ENCODE measurements at places on chromosomes 5 and 9. TPM values are rescaled to one million over a fixed set of nuclear protein-coding genes. Genes with fewer than 3 reads are reported as not detected.
A peak's percentile ranks its signal among the peaks of the same experiment; 100 is the strongest.

Gene EMB
- total RNA-seq, result 166 TPM

Gene NEUROG1
- total RNA-seq, result not detected

Gene FLT4
- not detected for total RNA-seq

DNA sequence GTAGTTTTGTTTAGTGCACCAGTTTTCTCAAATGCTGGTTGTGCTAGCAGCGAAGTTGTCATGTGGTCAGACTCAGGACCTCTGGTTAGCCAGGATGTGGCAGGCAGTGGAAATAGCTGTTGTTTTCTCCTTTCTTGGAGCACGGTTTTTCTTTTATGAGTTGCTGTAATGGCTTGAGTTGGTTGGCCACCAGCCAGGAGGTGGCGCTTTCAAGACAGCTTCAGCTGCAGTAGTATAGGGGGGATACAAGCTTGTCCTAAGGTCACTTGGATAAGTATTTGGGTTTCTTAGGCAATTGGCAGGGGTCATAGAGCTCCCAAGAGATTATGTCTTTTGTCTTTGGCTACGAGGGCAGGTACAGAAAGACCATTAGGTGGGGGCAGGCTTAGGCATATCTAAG is 274.2 kb upstream of the TARS1 start:
- peak; percentile 55 for DNase-seq

Gene PCDHGB7
- 10.4 TPM for total RNA-seq

Gene UBAP1
- total RNA-seq, result 22.6 TPM

GRCh38 chr9:114259798-114260523 is 62.9 kb upstream of the ORM1 start:
- no peak for DNase-seq

DNA sequence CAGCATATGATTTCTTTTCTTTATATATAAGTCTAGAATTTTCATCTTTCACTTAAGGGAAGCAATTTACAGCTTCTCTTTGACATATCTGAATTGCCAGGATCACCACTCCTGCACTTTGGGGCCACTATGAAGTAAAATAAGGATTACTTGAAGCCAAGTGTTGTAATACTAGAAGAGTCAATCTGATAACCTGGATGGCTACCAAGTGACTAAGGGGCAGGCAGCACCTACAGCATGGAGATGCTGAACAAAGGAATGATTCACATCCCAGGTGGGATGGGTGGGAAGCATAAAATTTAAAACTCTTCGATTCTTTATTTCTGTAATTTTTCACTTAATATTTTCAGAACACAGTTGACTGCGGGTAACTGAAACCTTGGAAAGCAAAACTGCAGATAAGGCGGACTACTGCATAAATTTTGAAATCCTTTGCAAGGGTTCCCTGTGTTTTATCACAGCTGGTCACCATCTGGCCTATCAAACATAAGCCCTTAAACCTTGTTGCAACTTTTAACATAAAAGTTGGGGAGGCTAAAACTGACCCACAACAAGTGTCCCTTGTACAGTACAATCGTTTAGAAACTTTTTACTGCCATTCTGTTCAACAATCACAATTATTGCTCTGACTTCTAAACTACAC is 31.2 kb downstream of the NR3C1 start:
- DNase-seq, result no peak

DNA sequence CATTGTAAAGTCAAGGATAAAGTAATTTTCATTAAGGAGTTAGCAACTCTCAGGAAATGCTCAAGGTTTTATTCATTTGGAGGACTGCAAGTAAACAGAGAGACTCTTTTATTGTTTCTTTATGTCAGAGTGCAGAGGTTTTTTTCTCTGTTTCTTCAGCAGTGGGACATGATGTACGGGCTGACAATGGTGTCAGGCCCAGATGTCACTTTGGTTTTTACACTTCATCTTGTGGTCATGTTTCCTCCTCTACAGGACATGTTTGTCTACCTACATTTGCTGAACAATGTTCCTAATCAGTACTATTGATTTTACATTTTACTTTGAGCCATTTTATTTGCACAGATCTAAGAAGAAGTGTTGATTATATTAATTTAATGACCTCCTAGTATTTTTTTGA is 72.8 kb upstream of the PARP8 start:
- no peak for DNase-seq

DNA sequence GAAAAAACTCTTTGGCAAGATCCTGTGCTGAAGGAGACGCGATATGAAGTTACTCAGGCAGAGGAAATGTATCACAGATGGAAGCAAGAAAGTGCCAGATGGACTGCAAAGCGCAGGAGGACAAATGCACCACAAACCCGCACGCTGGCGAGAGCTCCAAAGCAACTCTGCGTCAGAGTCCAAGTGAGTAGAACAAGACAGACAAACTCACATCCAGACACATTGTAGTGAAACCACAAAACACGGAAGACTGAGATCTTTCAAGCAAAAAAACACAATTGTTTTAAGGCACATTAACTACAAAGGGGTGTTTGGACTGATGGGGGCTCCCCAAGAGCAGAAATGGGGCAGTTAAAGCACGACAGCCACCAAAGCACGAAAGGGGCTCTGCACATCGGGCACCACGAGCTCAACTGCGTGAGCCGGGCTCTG is 39.2 kb upstream of the NKD2 start:
- DNase-seq, result no peak

Gene LIFR
- not detected for total RNA-seq

Gene LCN15
- not detected for total RNA-seq

GRCh38 chr9:117411547-117411946 is 3.3 kb downstream of the ASTN2 start:
- DNase-seq, result peak; percentile 79

DNA sequence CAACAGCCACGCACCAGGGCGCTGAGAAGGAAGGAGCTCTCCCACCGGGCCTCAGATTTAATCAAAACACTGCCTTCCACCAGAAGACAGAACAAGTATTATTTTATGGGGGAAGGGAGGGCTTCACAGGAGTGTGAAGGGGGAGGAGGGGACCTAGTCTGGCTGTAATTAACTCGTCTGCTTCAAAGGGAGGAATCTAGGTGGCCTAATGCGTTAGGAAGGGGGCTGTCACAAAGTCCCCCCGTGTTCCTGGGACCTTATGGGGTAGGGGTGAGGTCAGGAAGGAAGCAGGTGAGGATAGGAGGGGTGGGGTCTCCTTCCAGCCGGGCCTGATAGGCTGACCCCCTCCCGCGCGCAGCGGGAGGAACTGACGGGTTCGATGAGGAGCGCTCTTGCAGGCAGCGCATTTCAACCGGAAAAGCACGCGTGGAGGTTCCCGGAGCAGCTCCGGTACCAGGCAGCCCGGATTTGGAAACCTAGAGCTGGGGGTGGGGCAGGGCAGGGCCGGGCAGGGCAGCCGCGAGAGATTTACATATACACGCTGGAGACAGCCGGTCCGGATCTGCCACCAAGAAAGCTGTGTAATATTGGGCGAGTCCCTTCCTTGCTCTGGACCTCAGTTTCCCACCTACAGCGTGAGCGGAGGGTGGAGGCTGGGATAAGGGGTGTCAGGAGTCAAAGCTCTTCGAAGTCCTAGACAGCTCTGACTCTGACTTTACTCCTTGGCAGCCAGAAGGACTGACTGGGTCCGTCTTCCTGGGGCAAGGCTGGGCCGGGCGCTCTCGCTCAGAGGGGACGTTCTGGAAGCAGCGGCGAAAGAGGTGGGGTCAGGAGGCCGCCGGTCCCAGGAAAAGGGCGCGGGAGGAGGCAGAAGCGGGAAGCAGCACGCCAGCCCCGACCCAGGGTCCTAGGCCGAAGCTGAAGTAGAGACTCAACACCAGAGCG is 1.8 kb downstream of the SHB start:
- peak; percentile 72 for DNase-seq

DNA sequence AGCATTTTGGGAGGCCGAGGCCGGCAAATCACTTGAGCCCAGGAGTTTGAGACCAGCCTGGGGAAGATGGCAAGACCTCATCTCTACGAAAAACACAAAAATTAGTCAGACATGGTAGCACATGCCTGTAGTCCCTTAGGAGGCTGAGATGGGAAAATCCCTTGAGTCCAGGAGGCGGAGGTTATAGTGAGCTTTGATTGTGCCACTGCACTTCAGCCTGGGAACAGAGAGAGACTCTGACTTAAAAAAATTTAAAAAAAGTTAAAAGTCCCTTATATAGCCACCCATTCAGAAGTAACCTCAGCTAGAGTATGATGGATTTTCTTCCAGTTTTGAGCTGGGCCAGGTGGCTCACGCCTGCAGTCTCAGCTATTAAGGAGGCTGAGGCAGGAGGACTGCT is 72.4 kb downstream of the UGCG start:
- no peak for DNase-seq

- no peak for DNase-seq
Observed at GRCh38 chr9:133759946-133760345, 21.8 kb upstream of the SARDH start.

- DNase-seq, result no peak
Observed at GRCh38 chr9:81566074-81566698, 123.2 kb downstream of the TLE1 start.

- no peak for DNase-seq
Observed at GRCh38 chr5:19322716-19323485, 665.1 kb downstream of the CDH18 start.

DNA sequence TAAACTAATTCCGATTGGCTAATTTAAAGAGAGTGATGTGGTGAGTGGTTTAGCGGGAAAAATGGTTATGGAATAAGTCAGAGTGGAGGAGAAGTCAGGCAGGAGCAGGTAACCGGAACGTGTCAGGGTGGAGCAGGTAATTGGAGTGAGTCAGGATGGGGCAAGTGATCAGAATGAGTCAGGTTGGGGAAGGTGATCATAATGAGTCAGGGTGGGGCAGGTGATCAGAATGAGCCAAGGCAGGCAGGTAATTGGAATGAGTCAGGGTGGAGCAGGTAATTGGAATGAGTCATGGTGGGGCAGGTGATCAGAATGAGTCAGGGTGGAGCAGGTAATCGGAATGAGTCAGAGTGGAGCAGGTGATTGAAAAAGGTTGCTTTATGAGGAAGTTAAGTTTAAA is 101.4 kb downstream of the TMEM167A start:
- no peak for DNase-seq

Gene LECT2
- not detected for total RNA-seq

DNA sequence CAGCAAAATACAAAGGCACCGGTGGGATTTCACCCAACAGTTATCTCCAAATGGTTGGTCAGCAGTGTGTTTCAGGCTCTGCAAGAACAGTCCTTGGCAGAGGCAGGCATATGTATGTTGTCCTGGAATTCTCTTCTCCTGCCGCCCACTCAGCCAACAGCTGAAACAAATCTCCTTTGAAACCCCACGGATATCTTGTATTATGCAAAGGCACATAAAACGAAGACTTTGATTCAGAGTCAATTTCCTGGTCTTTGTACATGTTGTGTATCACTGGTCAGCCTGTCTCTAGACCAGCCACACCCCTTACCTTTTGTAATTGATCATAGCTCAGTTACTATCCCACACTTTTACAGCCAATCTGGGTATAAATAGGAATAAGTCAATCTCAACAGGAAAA is 29.2 kb downstream of the FREM1 start:
- no peak for DNase-seq

Gene PROB1
- 0.78 TPM for total RNA-seq

- peak; percentile 93 for DNase-seq
Observed at GRCh38 chr5:135185481-135186065, 151.5 kb upstream of the PITX1 start.

Gene S1PR3
- not detected for total RNA-seq

GRCh38 chr5:126869005-126869451 is 92.1 kb downstream of the LMNB1 start:
- DNase-seq, result no peak

- no peak for DNase-seq
Observed at GRCh38 chr5:1182633-1183423, 18.6 kb upstream of the SLC6A19 start.

DNA sequence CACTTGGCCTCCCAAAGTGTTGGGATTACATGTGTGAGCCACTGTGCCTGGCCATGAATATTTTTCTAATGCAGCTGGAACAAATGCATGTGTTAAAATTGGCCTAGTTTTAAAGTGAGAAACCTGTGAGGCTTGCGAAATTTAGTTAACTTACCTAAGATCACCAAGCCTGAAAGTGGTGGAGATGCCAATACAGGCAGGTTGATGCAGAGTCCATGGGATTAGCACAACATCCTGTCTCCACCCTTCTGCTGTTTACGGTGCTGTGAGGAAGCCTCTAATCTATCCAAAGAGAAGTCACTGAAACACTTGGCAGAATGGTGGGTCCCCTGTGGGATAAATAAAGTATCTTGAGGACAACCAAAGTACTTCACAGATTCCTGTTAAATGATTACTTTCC is 98.2 kb downstream of the PCSK5 start:
- no peak for DNase-seq

Gene SUSD1
- total RNA-seq, result 17.2 TPM

DNA sequence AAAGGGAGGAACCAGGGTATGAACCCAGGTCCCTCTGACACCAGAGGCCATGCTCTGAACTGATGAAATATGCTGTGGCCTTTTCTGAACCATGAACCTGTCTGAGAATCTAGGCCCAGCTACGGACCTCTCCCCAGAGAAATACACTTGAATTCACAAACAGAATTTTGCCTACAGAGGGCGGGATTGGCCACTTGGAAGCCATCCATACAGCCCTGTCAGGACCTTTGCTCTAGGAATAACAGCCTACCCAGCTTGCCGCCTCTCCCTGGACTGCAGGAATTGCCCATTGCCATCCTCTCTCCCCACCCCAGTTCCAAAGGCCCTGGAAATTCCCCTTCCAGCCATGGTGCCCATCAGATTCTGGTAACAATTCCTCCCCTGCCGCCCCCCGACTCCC is 26.6 kb downstream of the MORN5 start:
- DNase-seq, result no peak

Gene SLC25A2
- total RNA-seq, result 0.82 TPM
